ENCODE measurements at places on chromosomes 5 and 9. TPM values are rescaled to one million over a fixed set of nuclear protein-coding genes. Genes with fewer than 3 reads are reported as not detected.
A peak's percentile ranks its signal among the peaks of the same experiment; 100 is the strongest.

The CCDC192 gene
- not detected for polyA plus RNA-seq

The FRMPD1 gene
- not detected for polyA plus RNA-seq

The SLC36A2 gene
- not detected for polyA plus RNA-seq

The KCNN2 gene
- not detected for polyA plus RNA-seq

The FAM151B gene
- polyA plus RNA-seq, result not detected

The DBH gene
- polyA plus RNA-seq, result not detected

The LYRM7 gene
- polyA plus RNA-seq, result 9.0 TPM

DNA sequence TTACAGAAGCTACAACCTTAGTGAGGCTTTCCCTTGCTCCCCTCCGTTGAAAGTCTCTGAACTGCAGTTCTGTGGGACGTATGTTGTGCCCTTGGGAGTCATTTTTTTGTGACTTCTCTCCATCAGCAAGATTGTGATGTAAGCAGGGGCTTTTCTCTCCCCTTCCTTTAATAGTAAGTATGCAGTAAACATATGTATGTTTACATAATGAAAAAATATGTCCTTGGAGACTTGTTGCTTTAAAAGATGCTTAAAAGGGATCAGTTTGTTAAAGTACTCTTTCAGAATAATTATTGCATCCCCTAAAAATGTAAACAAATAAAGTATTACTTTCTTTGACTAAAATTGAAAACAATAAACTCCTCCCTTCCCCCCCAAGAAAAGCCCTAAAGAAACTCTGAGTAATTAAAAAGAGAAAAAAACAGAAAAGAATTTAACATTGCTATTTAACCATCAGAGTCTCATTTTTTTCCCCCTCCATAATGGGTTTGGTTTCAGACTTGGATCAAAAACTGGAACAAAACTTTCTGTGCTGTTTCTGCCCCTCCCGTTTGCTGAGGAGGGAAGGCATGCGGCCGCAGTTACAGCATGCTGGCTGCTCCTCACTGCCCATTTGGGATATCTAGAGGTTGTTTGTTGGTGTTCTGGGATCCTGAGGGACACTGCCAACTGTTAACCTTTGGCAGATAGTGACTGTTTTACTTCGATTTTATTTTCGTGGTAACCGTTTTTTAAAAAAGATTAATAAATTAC is 40.2 kb downstream of the TRIO start:
- H3K4me3 ChIP-seq, result no peak overlapping the region
- DNase-seq, result no peak
- H3K36me3 ChIP-seq, result no peaks in the 10 kb centered on the region
- no peaks in the 10 kb centered on the region for H3K27me3 ChIP-seq
- H3K4me1 ChIP-seq, result no peaks in the 10 kb centered on the region

DNA sequence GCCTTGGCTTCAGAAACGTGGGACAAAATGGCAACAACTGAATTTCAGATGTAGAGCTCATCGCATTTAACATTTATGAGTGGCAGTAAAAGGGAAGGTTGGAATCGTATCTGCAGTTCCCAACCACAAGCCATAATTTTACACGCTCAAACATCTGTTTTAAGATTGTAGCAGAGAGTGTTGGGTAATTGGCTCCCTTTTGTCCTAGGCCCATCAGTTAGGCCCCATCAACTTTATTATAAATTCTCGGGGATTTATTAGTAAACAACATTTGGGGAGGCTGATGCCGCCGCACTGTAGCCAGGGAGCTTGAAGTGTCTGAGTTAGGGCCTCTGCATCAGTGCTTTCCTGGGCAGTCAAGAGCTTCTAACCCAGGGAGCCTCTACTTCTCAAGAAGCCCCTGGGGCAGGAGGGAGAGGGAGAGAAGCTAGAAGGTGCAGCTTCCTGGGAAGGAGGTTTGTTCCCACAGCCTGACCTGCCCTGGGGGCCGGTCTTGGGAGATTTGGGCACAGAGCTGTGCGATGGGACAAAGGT is 66.2 kb downstream of the HSPA4 start:
- H3K27me3 ChIP-seq, result no peaks in the 10 kb centered on the region
- H3K4me1 ChIP-seq, result no peaks in the 10 kb centered on the region
- no peak for DNase-seq
- no peak overlapping the region for H3K27ac ChIP-seq
- no peak overlapping the region for H3K4me3 ChIP-seq

GRCh38 chr5:30103452-30104202 is 1089.9 kb upstream of the CDH6 start:
- no peaks in the 10 kb centered on the region for H3K27me3 ChIP-seq
- no peaks in the 10 kb centered on the region for H3K36me3 ChIP-seq
- no peak overlapping the region for H3K4me3 ChIP-seq
- no peak for DNase-seq
- H3K4me1 ChIP-seq, result no peaks in the 10 kb centered on the region

DNA sequence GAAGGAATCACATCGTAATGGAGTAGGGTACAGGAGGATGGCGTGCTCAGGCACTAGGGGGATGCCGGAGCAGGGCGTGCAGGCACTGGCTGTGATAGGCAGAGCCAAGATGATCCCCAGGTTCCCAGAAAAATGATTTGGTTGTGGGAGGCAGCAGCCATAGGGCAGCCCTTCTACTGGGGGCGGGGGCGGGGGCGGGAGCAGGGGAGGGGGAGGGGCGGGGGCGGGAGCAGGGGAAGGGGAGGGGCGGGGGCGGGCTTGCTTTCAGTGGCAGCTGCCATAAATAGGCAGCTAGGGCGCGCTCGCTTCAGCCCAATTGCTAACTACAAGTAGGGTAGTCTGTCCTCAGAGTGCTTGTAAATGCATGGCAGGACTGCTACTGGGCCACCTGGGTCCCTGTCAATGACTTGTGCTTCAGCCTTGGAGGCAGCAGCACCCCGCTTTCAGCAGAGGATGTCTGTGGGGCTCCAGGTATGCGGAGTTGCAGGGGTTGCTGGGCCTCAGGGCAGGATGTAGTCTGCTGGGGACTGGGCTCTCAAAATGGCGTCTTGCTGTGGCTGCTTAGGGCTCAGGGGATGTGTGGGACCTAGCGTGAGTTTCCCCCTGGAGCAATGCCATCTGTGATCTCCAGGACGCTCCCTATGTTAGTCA is 354.3 kb downstream of the RAB3C start:
- H3K36me3 ChIP-seq, result no peaks in the 10 kb centered on the region
- peaks cover 14% of the 10 kb centered on the region for H3K4me1 ChIP-seq
- H3K27me3 ChIP-seq, result no peaks in the 10 kb centered on the region
- DNase-seq, result no peak
- H3K27ac ChIP-seq, result no peak overlapping the region
- H3K4me3 ChIP-seq, result no peak overlapping the region

DNA sequence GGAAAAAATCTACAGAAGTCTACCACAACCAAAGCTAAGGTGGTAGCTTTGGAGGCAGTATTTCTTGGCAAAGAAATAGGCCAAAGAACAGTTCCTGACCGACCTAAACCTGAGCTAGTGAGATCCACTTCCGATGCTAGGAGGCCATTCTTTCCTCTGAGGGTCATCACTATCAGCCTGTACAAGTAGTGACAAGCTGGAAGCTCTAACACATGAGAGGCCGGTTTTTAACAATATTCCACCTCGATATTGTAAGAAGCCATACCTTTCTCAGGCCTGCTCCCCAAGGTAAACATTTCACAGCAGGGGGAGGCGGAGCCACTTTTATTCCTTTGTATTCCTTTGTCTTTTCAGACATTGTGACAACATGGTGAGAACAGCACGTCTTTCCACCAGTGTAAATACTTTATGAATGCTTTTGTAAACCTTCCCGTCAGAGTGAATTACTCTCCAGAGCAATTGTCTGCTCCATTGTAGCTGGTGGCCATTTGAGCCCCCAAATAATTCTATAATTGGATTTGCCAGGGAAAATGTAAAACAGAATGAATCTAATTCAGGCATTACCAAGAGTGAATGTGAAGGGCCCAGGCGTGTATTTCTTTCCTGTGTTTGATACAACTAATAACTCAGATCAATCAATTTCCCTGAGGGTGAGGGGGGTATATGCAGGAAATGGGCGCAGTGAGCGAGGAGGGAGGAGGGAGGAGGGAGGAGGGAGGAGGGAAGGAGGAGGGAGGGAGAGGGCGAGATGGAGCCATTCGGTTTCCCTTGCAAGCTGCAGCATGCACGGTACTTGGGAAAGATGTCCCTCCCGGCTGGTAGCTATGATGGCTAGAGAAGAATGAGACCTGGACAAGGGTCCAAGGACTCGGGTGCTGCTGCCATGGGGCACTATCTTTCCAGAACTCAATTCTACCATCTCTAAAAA is 166.6 kb downstream of the CDK5RAP2 start:
- no peak overlapping the region for H3K27ac ChIP-seq
- peaks cover 27% of the 10 kb centered on the region for H3K36me3 ChIP-seq
- H3K27me3 ChIP-seq, result no peaks in the 10 kb centered on the region

GRCh38 chr5:74212336-74212735 is 428.2 kb downstream of the ENC1 start:
- no peaks in the 10 kb centered on the region for H3K4me1 ChIP-seq
- no peak for DNase-seq
- H3K27me3 ChIP-seq, result no peaks in the 10 kb centered on the region

GRCh38 chr9:76112151-76112550 is 221.7 kb downstream of the PCSK5 start:
- H3K4me3 ChIP-seq, result no peak overlapping the region
- H3K36me3 ChIP-seq, result no peaks in the 10 kb centered on the region
- no peaks in the 10 kb centered on the region for H3K4me1 ChIP-seq
- H3K27ac ChIP-seq, result no peak overlapping the region

- H3K27ac ChIP-seq, result no peak overlapping the region
- H3K4me3 ChIP-seq, result no peak overlapping the region
- no peaks in the 10 kb centered on the region for H3K27me3 ChIP-seq
- H3K36me3 ChIP-seq, result no peaks in the 10 kb centered on the region
- no peaks in the 10 kb centered on the region for H3K4me1 ChIP-seq
- no peak for DNase-seq
Measured at GRCh38 chr9:95718263-95718662, 157.2 kb upstream of the ERCC6L2 start.

DNA sequence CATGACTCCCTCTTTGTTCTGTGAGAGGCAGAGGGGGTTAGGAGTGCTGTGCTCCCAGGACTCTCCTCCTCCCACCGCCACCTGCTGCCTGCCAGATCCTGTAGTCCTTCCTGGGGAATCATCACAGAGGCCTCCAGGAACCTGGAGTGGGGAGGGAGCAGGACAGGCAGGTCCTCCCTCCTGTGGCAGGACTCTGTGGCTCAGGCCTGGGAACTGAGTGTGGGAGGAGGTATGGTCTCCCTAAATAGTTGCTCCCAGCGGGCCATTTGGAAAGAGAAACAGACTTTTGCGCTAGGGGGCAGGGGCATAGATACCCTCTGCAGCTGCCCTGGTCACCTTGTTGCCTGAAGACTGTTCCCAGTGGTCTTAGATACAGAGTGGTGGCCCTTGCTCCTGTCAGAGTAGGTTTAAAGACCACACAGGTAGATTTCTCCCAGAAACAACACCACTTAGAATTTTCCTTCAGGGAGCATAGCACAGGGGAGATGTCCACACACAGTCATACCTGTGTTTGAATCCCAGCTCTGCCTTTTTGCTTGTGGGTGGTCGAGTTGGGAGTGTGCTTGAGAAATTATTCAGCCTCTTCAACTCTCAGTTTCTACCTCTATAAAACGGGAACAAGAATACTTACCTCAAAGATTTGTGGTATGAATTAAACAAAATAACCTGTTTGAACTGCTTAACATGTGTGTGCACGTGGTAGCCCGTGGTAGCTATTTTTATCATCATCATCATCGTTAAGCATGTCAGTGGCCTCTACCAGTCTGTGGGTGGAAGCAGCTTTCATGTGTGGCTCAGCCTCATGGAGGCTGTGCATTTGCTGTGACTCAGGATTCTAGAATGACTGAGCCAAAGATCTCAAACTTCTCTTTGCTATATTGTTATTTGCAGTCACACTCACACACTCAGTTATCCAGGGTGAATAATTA is 55.8 kb downstream of the SLC22A5 start:
- no peaks in the 10 kb centered on the region for H3K27me3 ChIP-seq
- peak overlapping the region; percentile 84 for H3K27ac ChIP-seq
- DNase-seq, result peak; percentile 74
- H3K36me3 ChIP-seq, result peaks cover 11% of the 10 kb centered on the region

GRCh38 chr5:16574789-16575721 is 41.7 kb downstream of the RETREG1 start:
- no peaks in the 10 kb centered on the region for H3K27me3 ChIP-seq
- no peak overlapping the region for H3K4me3 ChIP-seq
- no peak overlapping the region for H3K27ac ChIP-seq
- DNase-seq, result no peak
- H3K36me3 ChIP-seq, result no peaks in the 10 kb centered on the region

DNA sequence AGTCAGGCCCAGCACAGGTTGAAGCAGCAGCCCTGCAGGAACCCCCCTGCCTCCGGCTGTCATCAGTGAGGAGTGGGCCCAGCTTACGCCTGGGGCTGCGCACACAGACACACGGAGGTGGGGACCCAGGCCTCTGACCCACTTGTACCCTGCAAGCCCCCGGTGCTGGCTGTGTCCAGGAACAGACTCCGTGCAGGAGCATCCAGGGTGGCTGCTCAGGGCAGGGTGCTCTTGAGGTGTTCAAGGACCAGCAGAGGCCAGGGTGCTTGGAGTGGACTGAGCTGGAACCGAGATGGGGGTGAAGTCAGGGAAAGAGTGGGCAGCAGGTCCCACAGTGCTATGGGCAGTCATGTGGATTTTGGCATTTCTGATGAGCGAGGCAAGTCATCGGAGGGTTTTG is 199.5 kb downstream of the CACNA1B start:
- DNase-seq, result no peak
- no peaks in the 10 kb centered on the region for H3K4me1 ChIP-seq

DNA sequence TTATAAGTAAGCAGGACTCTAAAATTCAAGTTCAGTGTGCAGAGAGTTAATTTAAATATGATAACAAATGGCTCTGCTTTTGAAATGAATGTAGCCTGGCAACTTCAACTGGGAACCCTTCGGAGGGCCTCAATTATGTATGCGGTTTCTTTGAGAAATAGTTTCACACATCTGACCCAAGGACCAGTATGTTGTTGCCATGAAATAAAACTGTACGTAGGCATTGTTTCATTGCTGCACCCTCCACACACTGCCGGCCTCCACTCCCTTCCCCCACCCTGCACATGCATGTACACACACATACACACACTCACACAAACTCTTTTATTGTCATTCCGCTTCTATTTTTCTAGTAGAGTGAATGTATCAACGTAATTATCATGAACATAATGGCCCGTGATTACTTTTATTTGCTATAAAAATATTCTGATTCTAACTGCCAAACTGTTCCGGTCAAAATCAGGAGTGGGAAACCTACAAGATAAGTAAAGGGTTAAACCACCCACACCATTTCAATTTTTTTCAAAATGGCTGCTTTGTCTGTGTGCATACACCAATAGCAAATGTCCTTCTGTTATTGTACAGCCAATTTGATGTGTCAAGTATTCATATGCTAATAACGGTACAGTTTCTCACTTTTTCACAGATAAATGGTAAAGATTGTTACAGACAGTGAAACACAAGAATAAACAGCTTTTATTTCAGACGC is 215.5 kb upstream of the TMEM161B start:
- H3K4me1 ChIP-seq, result no peaks in the 10 kb centered on the region
- no peaks in the 10 kb centered on the region for H3K36me3 ChIP-seq
- no peak for DNase-seq
- H3K27me3 ChIP-seq, result no peaks in the 10 kb centered on the region
- no peak overlapping the region for H3K4me3 ChIP-seq
- no peak overlapping the region for H3K27ac ChIP-seq

DNA sequence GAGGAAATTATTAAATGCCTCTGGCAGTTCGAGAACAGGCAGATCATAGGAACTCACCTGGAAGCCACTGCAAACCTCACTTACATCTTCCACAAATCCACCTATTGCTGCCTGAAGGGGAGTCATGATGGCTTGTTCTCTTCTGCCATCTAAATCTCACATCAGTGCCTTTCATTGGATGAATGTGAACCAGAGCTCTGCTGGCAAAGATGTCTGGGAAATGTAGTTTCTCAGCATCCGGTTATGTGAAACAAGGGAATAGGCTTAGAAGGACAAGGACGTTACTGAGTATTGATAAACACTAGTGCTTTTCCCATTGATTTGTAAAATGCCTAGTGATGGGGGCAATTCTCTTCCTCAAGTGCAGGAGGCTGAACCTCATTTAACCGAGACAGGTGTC is 483.3 kb downstream of the ARHGEF28 start:
- H3K27ac ChIP-seq, result no peak overlapping the region
